ENCODE measurements at places on chromosomes 5 and 9. TPM values are rescaled to one million over a fixed set of nuclear protein-coding genes. Genes with fewer than 3 reads are reported as not detected.

GRCh38 chr5:42949348-42950115, 90.6 kb downstream of the ANXA2R start:
- peak; percentile 54 for DNase-seq

DNA sequence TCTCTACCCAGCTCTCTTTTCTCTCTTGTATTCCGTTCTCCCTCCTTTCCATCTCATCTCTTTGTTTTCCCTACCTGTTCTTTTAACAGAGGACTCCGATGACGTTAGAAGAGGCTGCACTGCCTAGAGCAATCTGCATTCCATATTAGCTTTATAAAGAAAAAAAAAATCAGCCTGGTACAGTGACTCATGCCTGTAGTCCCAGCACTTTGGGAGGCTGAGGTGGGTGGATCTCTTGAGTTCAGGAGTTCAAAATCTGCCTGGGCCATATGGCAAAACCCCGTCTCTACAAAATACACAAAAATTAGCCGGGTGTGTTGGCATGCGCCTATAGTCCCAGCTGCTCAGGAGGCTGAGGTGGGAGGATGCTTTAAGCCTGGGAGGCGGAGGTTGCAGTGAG, 49.0 kb downstream of the DAPK1 start:
- peak; percentile 73 for DNase-seq

DNA sequence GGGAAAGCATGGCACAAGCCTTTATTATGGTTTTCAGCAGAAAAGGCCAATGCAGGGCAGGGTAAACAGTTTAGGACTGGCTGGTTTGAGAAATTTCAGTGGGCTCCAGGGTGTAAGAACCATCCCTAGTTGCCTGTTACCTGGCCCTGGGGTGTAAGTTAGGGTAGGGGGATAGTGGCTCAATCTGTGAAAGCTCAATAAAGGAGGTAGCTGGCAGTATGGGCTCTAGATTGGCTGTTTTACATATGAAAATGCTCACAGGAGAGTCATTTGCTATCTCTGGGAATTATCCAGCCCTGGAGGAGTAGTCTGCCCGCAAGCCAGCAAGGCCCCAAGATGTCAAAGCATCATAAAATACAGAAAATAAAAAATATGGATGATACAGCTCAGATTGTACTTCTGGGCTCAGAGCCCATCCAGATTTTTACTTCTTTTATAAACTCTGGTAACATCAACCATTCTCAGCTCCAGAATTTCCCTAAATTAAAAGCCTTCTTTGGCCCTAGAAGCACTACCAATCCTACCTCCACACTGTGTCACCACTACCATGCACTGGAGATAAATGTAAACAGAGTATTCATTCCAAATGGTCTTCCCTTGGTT, 31.1 kb downstream of the SSBP2 start:
- no peak for DNase-seq

- DNase-seq: no peak
These were observed 52.1 kb downstream of the PPARGC1B start for GRCh38 chr5:149782018-149782894.

GRCh38 chr5:34919077-34919476, 3.6 kb downstream of the BRIX1 start:
- no peak for DNase-seq

GRCh38 chr5:179805529-179806249, 977 bp downstream of the MGAT4B start:
- DNase-seq: no peak

SLIT3 gene
- total RNA-seq: 3.3 TPM

TAF11L10 gene
- total RNA-seq: not detected
